ENCODE measurements at places on chromosomes 6 and 20.

DNA sequence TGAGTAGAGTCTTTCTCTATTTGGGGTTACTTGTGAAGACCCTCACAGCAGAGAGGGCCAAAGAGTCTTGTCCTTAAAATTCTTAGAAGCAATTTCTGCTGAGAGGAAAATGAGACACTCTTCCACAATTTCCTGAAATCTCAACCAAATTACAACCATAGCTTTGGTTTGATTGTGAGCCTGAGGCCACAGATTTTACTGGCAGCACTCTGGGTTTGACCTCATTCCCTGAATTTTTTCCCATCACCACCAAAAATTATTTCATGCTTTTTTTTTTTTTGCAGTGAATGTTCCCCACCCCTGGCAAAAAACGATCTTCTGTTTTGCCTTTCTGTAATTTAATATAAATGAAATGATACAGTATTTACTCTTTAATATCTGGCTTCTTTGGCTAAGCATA, 125.5 kb downstream of the THEMIS start:
- H3K36me3 ChIP-seq, result no peaks in the 10 kb centered on the region
- H3K4me1 ChIP-seq, result no peaks in the 10 kb centered on the region
- no peak overlapping the region for H3K4me3 ChIP-seq

GRCh38 chr6:36229223-36229622, 32.7 kb downstream of the BRPF3 start:
- no peak overlapping the region for H3K4me3 ChIP-seq
- H3K4me1 ChIP-seq, result no peaks in the 10 kb centered on the region
- H3K27ac ChIP-seq, result no peak overlapping the region
- no peaks in the 10 kb centered on the region for H3K27me3 ChIP-seq
- H3K36me3 ChIP-seq, result peaks cover 15% of the 10 kb centered on the region

DNA sequence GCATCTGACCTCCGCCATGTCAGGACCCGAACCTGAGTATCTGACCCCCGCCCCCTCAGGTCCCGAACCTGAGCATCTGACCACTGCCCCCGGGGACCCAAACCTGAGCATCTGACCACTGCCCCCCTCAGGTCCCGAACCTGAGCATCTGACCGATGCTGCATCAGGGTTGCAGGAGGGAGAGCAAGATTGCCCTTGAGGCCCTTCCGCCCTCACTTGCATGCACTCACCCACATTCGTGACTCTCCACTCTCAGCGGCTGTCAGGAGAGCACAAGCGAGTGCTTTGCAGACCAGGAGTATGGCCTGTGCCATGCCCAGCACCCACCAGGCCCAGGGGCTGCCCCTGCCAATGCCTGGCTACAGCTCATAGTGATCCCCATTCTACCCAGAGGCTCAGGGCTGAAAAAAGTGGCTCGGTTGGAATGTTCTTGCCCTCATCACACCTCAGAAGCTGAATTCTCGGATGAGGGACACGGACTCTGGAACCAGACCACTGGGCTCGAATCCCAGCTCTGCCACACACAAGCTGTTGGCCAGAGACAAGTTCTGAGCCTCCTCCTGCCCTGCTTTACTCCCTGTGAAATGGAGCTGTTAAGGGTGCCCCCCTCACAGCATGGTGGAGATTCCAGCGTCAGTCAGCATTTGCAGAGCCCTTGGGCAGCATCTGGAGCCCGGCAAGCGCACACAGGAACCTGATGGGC, 82.1 kb downstream of the DLL1 start:
- DNase-seq, result no peak
- no peak overlapping the region for H3K27ac ChIP-seq
- no peaks in the 10 kb centered on the region for H3K36me3 ChIP-seq
- H3K27me3 ChIP-seq, result peaks cover 7% of the 10 kb centered on the region
- no peaks in the 10 kb centered on the region for H3K4me1 ChIP-seq

DNA sequence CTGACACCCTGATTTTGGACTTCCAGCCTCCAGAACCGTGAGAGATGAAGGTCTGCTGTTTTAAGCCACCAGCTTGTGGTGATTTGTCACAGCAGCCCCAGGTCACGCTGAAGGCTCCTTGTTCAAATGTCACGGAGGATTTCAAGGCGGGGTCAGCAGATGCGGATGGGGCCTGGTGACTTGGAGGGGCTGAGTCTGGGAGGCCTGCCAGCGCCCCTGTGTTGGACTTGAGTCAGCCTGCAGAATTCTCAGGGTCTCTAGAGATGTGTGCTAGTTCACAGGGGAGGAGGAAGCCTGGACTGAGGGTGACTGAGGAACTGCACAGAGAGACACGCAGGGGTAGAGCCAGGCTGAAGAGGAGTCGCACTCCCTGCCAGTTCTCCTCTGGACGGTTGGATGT, 19.5 kb upstream of the TAF4 start:
- H3K27ac ChIP-seq, result no peak overlapping the region
- no peak for DNase-seq
- no peaks in the 10 kb centered on the region for H3K36me3 ChIP-seq
- H3K4me3 ChIP-seq, result no peak overlapping the region
- H3K4me1 ChIP-seq, result peaks cover 14% of the 10 kb centered on the region
- H3K27me3 ChIP-seq, result no peaks in the 10 kb centered on the region

DNA sequence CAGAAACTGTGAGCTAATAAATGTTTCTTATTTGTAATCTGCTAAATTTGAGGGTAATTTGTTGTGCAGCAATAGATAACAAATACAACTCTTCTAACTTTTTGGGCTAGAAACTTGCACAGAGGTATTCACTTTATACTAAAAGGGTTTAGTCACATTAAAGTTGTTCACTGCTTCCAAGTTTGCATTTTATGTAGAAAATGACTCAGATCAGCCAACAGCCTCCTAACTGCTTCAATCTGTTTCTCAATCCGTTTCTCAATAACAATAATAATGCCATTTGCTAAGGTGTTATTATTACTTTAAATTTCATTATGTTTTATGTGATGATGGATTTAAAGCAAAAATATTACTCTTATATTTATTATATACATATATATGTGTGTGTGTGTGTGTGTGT, 213.9 kb downstream of the CENPW start:
- no peak for DNase-seq
- no peaks in the 10 kb centered on the region for H3K36me3 ChIP-seq
- H3K27ac ChIP-seq, result no peak overlapping the region
- H3K4me3 ChIP-seq, result no peak overlapping the region
- H3K4me1 ChIP-seq, result no peaks in the 10 kb centered on the region

GRCh38 chr6:131821010-131821807, 13.4 kb downstream of the ENPP1 start:
- no peak overlapping the region for H3K4me3 ChIP-seq
- H3K27me3 ChIP-seq, result no peaks in the 10 kb centered on the region
- no peaks in the 10 kb centered on the region for H3K4me1 ChIP-seq
- no peaks in the 10 kb centered on the region for H3K36me3 ChIP-seq
- H3K27ac ChIP-seq, result no peak overlapping the region
- no peak for DNase-seq

GRCh38 chr20:14522595-14522994, 185.2 kb upstream of the FLRT3 start:
- no peaks in the 10 kb centered on the region for H3K36me3 ChIP-seq
- H3K27me3 ChIP-seq, result no peaks in the 10 kb centered on the region
- no peak for DNase-seq
- no peak overlapping the region for H3K4me3 ChIP-seq
- no peaks in the 10 kb centered on the region for H3K4me1 ChIP-seq
- H3K27ac ChIP-seq, result no peak overlapping the region

GRCh38 chr6:111600588-111601445, 4.9 kb downstream of the TRAF3IP2 start:
- H3K27ac ChIP-seq, result peak overlapping the region; percentile 98
- no peak overlapping the region for H3K4me3 ChIP-seq
- H3K36me3 ChIP-seq, result no peaks in the 10 kb centered on the region
- no peaks in the 10 kb centered on the region for H3K27me3 ChIP-seq
- no peak for DNase-seq
- H3K4me1 ChIP-seq, result peaks cover 69% of the 10 kb centered on the region

- H3K4me1 ChIP-seq, result peaks cover 25% of the 10 kb centered on the region
- no peak for DNase-seq
- no peaks in the 10 kb centered on the region for H3K27me3 ChIP-seq
- peak overlapping the region; percentile 63 for H3K4me3 ChIP-seq
- H3K27ac ChIP-seq, result peak overlapping the region; percentile 71
Observed at GRCh38 chr6:154509421-154510143, 903 bp downstream of the CNKSR3 start.

DNA sequence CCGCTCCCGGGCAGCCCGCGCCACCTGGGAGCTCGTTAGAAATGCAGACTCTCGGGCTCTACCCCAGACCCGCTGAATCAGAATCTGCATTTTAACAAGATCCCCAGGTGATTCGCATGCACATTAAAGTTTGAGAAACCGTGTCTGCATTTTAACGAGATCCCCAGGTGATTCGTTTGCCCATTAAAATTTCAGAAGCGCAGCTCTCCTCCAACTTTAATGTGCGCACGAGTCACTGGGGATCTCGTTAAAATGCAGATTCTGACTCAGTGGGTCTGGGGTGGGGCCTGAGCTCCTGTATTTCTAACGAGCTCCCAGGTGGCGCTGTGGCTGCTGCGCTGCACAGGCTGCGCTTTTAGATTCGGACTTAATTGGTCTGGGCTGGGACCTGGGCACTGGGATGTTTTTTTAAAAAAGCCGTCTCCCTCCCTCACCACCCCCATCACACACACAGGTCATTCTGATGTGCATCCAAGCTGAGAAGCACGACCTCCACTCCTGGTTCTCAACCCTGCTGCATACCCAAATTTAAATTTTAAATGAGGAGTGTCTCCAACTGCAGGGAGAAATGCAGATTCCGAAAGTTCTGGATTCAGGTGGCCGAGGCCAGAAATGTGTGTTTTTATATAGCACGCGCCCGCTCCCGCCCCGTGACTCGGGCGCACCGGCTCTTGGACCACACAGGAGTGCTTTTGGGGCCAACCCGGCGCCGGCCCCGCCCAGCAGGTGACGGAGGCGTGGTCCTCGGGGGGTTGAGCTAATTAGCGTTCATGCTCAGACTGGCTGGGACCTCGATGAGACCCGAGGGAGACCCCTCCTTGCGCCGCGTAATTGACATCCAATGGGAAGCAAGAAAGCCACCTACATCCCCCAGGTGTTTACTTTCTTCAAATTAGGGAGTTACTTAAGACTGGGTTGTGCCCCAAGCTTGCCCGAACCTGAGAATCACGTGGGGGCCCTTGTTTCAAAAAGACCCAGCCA, 85.8 kb downstream of the ZFP64 start:
- no peak overlapping the region for H3K4me3 ChIP-seq
- no peaks in the 10 kb centered on the region for H3K36me3 ChIP-seq
- no peaks in the 10 kb centered on the region for H3K4me1 ChIP-seq

DNA sequence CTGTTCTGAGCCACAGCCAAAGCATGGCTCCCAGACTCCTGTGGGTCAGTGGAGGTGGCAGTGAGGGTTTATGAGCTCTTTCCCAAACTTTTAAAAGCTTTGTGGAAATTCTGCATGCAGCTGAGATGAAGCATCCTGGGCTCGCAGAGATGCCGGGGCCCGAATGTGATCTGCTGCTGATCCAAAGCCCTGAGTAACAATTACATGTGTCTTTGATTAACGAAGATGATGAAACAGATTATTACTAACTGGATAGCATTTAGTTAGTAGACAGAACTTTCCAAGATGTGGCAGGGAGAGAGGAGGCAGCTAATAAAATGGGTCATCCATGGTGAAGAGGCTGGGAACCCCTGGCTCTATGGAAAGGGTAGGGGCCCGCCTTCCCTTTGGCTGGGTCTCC, 43.9 kb upstream of the MDFI start:
- no peak overlapping the region for H3K27ac ChIP-seq
- H3K36me3 ChIP-seq, result no peaks in the 10 kb centered on the region
- DNase-seq, result no peak
- H3K4me3 ChIP-seq, result no peak overlapping the region
- no peaks in the 10 kb centered on the region for H3K4me1 ChIP-seq
- H3K27me3 ChIP-seq, result no peaks in the 10 kb centered on the region

GRCh38 chr20:55173601-55174000, 698.2 kb downstream of the DOK5 start:
- H3K36me3 ChIP-seq, result no peaks in the 10 kb centered on the region
- H3K4me1 ChIP-seq, result no peaks in the 10 kb centered on the region
- DNase-seq, result no peak
- no peaks in the 10 kb centered on the region for H3K27me3 ChIP-seq
- no peak overlapping the region for H3K27ac ChIP-seq
- no peak overlapping the region for H3K4me3 ChIP-seq

- H3K27me3 ChIP-seq, result no peaks in the 10 kb centered on the region
- DNase-seq, result no peak
- H3K4me1 ChIP-seq, result no peaks in the 10 kb centered on the region
- H3K36me3 ChIP-seq, result peaks cover 16% of the 10 kb centered on the region
Observed at GRCh38 chr6:35850208-35850607, 45.1 kb downstream of the LHFPL5 start.

- no peak overlapping the region for H3K4me3 ChIP-seq
- no peak for DNase-seq
- H3K27ac ChIP-seq, result no peak overlapping the region
- no peaks in the 10 kb centered on the region for H3K27me3 ChIP-seq
- H3K36me3 ChIP-seq, result no peaks in the 10 kb centered on the region
- H3K4me1 ChIP-seq, result no peaks in the 10 kb centered on the region
Observed at GRCh38 chr6:161200610-161201370, 73.1 kb downstream of the AGPAT4 start.

DNA sequence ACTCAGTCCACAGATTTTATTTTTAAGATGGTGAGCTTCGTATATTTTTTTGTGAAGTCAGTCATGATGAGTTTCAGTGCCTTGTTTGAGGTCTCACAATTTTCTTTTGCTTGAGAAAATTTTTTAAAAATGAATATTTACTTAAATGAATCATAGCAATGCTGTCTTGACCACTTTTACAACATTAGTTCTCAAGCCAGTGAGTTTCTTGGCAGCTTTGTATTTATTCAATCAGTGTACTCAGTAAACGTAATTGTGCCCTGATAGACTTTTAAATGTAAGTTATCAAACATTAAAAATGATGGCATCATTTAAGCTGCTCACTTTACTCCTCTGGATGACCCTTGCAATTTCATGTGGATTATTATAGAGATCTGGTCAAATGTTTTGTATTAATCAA, 261.4 kb downstream of the KHDC1L start:
- no peaks in the 10 kb centered on the region for H3K27me3 ChIP-seq
- H3K4me1 ChIP-seq, result peaks cover 4% of the 10 kb centered on the region
- no peak overlapping the region for H3K4me3 ChIP-seq
- no peak for DNase-seq
- no peak overlapping the region for H3K27ac ChIP-seq

GRCh38 chr6:66429210-66429609, 722.2 kb upstream of the EYS start:
- no peaks in the 10 kb centered on the region for H3K27me3 ChIP-seq
- H3K4me1 ChIP-seq, result no peaks in the 10 kb centered on the region
- no peak overlapping the region for H3K27ac ChIP-seq
- H3K4me3 ChIP-seq, result no peak overlapping the region

GRCh38 chr6:27874016-27874415, 38.2 kb downstream of the OR2B2 start:
- no peak for DNase-seq
- no peaks in the 10 kb centered on the region for H3K36me3 ChIP-seq
- H3K4me1 ChIP-seq, result peaks cover 25% of the 10 kb centered on the region
- peak overlapping the region; percentile 98 for H3K27ac ChIP-seq
- no peaks in the 10 kb centered on the region for H3K27me3 ChIP-seq

Data from Panc1 (cell line).